Heart left ventricle (tissue), 16 donors: ENCODE measurements at places on chromosomes 11 and 22.
A peak's percentile ranks its signal among the peaks of the same experiment; 100 is the strongest.

- no peak for DNase-seq
Observed at GRCh38 chr11:67053896-67054329, 2.7 kb upstream of the RHOD start.

GRCh38 chr11:64853709-64854108, 9.3 kb upstream of the CDC42BPG start:
- no peak for DNase-seq

GRCh38 chr11:19980957-19981669, 179.2 kb downstream of the DBX1 start:
- DNase-seq: no peak

GRCh38 chr11:19952116-19952605, 208.1 kb downstream of the DBX1 start:
- no peak for DNase-seq

GRCh38 chr11:108486331-108486730, 11.9 kb downstream of the POGLUT3 start:
- DNase-seq: no peak

DNA sequence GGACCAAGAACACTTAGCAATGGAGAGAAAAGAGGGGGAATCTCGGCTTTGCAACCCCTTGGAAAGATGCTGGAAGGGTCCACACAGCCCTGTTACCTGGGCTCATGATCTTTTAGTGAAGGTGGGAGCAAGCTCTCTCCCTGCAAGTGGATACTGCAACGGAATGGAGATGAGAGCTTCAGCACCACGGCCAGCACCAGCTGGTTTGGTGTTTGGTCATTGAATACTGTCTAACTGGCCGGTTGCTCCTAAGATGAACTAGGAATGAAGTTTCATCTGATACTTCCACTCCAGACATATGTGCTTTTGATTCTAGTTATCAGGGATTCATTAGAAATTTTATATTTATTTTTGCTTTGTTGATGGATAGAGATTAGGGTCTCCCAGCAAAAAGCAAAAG, 16.3 kb downstream of the HTR3A start:
- DNase-seq: no peak

DNA sequence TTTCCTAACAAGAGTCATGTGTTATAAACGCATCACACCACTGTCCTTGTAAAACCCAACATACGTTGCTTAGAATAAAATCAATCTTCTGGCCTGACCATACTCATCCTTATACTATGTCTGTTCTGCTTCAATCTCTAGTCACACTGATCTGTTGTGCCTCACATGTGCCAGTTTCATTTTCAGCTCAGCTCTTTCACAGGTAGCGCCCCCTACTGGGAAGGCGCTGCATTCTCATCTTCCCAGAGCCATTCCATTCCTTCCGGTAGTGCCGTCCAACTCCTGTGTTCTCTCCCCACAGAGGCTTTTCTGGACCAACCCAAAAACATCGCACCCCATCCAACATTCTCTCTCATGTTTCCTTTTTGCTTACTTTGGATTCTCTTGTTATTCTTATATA, 22.2 kb downstream of the CASP5 start:
- no peak for DNase-seq

GRCh38 chr22:27122574-27122973, 465.2 kb downstream of the MIAT start:
- no peak for DNase-seq

- DNase-seq: no peak
Observed at GRCh38 chr11:77381729-77382665, 80.5 kb upstream of the GDPD4 start.

- no peak for DNase-seq
Observed at GRCh38 chr11:75465701-75466531, 32.9 kb upstream of the KLHL35 start.

DNA sequence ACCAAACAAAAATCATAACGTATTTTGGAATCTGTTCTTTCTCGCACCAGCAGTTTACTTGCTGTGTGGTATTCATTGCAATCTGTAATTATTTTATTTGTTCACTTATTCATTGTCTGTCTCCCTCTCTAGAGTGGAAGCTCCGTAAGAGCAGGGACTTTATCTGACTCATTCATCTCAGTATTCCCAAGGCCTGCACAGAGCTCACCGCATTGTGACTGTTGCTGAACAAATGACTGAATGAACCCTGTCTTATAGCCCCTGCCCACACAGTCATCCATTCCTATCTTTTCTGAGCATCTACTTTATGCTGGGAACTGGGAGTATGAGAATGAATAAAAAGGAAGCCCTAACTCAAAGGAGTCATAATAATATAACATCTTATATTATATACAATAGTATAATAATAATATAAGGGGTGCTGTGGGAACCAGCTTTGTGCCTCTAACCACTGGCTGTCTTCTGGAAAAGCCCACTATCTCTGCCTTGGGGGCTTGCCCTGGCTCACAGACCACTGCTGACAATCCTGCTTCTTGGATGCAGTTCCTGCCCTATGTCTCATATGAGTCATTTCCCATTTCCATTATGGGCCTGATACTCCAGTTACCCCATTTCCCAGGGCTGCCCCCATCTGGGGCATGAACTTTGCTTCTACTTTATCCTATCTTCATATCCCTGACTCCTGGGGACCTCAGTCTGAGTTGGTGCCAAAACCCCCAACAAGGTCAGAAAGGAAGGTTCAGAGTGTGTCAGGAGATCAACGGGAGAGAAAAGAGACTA, 11.0 kb downstream of the XRRA1 start:
- DNase-seq: no peak

- DNase-seq: no peak
Observed at GRCh38 chr11:95993438-95994298, 69.8 kb upstream of the MTMR2 start.

- DNase-seq: no peak
Observed at GRCh38 chr11:67694875-67695555, 20.6 kb upstream of the ALDH3B2 start.

GRCh38 chr11:128734103-128734831, 40.4 kb downstream of the FLI1 start:
- peak; percentile 44 for DNase-seq

DNA sequence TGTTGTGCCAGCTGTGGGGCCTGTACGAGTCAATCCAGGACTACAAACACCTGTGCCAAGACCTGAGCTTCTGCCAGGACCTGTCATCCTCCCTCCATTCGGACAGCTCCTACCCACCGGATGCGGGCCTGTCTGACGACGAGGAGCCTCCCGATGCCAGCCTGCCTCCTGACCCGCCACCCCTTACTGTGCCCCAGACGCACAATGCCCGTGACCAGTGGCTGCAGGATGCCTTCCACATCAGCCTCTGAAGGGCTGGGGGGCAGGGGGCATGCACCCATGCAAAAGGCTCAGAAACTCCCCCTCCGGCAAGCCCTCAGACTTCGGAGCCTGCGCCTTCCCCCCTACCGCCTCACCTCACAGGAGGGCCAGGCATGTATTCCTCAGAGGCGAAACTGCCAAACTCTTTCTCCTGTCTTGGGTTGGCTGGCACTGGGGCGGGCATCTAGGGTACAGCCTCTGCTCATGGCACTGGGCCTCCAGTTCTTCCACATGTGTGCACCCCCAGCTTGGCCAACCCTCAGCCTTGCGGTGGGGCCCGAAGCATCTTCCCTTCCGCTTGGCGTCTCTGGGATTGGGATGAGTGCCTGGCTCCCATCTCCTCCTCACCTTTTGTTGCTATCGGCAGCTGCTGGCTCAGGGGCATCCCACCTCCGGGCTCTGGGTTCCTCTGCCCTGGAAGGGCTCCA, 1.2 kb downstream of the FAM89B start:
- no peak for DNase-seq

GRCh38 chr11:118415739-118416068, 14.3 kb downstream of the ATP5MG start:
- DNase-seq: peak; percentile 39

GRCh38 chr22:31211862-31212730, at the start of gene LIMK2:
Gene LIMK2, plus strand, starts transcription at chr22:31212298. Its CDS starts 111 bp downstream, at chr22:31212409.
- peak; percentile 96 for DNase-seq

GRCh38 chr22:48051796-48052620, 1289.6 kb downstream of the TBC1D22A start:
- DNase-seq: no peak

DNA sequence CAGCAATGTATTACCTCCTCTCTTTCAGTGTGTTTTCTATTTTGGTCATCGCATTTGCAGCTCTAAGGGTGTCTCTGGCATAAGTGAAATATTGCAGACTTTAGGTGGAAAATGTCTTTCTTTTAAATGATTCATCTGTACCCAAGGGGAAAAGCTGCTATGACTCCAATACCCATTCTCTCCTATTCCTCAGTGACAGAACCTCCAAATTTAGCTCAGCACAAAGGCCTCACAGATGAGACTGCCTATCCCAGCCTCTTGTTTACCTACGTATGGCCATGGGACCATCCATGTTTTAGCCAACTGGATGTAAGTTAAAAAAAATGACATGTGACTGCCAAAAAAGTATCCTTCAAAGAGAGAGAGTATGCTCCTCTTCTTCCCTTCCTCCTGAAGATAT, 7.9 kb downstream of the MTMR2 start:
- no peak for DNase-seq

GRCh38 chr11:132448334-132448995, 1078.0 kb downstream of the NTM start:
- no peak for DNase-seq

- no peak for DNase-seq
Observed at GRCh38 chr22:26942637-26942957, 285.2 kb downstream of the MIAT start.

DNA sequence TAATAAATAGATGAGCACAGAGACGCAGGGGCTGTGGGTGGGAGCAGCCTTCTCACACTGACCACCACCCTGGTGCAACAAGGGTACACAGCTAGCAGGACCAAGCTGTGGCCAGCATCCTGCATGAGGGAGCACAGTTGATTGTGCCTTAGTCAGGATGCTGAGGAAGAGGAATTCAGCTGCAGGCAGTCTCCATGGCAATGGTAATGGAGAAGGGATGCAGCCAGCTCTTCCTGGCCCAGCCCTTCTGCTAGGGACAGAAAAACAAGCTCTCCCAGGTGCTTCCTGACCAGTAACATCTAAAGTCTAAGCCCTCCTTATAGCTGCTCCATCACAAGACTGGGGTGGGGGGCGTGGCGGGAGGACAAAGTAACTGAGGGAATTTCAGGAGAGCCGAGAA, 363.5 kb downstream of the BUD13 start:
- no peak for DNase-seq

DNA sequence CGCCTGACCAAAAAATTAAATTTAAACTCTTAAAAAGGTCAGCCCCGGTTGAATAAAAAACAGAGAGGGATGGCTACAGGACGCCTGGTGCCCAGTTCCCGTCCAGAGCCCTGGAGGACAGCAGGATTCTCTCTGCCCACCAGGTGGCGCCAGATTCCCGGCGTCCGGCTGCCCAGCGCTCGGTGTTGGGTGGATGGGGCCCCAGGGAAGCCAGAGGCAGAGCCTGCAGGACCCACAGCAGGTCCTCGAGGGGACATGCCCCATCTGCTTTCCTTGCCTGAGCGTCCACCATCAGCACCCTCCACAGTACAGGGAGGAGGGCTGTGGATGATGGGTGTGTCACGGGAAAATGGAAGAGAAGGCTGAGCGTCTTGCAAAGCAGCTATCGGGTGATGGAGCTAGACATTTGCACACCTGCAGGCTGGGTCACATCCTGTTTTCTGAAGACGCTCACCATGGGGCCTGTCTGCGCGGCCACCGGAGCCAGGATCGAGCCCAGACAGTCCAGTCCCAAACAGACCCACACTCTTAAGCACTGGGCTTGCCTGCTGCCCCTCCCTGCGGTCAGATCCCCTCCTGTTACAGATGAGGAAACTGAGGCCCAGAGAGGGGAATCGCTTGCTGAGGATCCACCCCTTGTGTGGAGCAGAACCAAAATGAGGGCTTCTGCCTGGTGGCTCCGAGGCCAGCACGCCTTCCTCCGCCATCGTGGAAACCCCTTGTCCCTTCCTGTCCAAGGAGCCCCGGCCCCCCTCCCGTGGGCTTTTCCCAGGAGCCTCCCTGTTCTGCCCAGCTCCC, 18.5 kb upstream of the CBX7 start:
- peak; percentile 93 for DNase-seq

DNA sequence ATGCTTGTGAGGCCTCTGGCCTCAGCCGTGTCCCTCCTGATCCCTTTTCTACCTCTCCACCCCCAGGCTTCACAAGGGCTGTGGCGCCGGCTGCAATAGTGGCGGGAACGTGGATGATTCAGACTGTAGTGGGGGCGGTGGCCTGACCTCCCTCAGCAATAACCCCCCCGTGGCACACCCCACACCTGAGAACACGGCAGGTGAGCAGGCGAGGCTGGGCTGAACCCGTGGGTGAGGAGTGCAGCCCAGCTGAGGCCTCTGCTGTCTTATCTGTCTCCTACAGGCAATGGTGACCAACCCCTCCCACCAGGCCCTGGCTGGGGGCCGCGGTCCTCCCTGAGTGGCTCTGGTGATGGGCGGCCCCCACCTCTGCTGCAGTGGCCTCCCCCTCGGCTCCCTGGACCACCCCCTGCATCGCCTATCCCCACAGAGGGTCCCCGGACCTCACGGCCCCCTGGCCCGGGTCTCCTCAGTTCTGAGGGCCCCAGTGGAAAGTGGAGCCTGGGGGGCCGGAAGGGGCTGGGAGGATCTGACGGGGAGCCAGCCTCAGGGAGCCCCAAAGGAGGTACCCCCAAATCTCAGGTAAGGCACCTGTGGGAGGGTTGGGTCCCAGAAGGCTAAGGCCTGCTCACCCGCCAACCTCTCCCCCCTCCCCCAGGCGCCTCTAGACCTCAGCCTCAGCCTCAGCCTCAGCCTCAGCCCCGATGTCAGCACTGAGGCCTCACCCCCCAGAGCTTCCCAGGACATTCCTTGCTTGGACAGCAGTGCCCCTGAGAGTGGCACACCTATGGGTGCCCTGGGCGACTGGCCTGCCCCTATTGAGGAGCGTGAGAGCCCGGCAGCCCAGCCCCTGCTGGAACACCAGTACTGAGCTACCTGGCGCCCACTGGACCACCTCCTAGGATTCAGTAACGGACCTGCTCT, 1.5 kb upstream of the SIPA1 start:
- no peak for DNase-seq

- DNase-seq: no peak
Observed at GRCh38 chr22:27610863-27611786, 190.4 kb downstream of the MN1 start.

DNA sequence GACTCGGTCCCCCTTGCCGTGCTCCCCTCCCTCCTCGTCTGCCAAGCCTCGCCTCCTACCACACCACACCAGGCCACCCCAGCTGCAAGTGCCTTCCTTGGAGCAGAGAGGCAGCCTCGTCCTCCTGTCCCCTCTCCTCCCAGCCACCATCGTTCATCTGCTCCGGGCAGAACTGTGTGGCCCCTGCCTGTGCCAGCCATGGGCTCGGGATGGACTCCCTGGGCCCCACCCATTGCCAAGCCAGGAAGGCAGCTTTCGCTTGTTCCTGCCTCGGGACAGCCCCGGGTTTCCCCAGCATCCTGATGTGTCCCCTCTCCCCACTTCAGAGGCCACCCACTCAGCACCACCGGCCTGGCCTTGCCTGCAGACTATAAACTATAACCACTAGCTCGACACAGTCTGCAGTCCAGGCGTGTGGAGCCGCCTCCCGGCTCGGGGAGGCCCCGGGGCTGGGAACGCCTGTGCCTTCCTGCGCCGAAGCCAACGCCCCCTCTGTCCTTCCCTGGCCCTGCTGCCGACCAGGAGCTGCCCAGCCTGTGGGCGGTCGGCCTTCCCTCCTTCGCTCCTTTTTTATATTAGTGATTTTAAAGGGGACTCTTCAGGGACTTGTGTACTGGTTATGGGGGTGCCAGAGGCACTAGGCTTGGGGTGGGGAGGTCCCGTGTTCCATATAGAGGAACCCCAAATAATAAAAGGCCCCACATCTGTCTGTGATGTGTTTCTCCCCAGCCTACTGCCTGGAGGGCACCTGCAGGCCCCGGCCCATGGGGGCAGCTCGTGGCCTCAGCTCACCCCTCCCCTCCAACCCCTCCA, 29.8 kb downstream of the CAPN1 start:
- DNase-seq: no peak
